ENCODE measurements at places on chromosomes 3 and 15.

DNA sequence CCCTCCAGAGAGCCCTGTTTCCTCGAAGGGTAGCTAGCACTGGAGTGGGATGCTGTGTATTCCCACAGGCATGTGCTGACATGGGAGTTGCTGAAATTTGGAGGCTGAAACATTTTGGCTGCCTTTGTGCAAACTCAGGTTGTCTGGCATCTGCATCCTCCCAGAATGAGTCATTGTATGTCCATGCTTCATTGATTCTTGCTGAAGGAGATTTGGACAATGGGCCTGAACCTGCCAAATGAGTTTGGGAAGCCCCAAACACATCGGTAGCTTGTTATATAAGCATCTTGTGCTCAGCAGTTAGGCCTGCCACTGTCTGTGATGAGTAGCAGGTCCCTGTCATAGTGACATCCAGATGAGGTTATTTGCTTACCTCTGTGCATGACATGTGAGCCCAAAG is 160.0 kb downstream of the IL5RA start:
- no peak for DNase-seq

DNA sequence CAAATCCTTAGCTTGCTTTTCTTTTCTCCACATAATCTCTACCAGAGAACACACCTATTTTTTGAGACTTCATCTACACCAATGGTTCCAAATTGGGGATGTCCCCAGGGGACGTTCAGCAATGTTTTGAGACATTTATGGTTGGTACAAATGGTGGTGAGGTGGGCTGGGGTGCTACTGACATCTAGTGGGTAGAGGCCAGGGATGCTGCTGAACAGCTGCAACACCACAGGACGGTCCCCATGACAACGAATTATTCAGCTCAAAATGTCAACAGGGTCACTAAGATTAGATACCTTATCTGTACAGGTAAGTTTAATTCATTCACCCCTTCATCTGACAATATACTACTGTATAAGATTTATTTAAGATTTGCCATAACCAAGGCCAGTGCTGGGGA is 14.4 kb downstream of the GK5 start:
- DNase-seq, result no peak

- DNase-seq, result no peak
Observed at GRCh38 chr15:71588746-71589145, 221.6 kb upstream of the NR2E3 start.

DNA sequence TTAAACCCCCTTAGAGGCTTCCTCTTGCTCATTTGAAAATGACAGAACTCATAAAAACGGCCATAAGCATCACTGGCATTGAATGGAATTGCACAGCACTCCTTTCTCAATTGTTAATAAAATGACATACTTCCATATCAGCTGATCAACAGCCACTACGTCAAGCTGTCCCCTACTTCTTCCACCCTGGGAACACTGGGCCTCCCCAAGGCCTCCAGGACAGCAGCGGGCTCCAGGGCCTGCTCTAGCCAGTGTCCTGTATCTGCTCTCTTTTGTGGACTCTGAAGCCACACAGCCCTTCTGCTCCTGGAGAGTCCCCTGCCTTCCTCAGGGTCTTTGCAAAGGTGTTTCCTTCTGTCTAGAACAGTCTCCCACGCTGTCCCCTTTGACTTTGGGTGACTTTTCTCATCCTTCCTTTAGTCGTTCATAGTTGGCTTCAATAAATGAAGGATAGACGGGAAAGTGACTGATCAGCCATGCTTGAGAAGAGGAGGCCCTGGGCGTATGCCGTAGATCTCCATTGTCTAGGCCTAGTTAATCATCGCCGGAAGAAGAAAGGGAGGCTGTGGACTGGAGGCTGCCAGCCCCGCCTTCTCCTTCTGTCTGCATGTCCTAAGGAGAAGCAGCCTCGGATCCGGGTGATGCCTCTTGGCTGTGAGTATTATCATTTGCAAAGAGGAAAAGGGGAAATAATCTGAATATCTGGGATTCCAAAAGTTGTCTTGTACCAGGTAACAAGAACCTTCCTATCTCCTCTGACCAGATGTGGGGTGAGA is 4.7 kb upstream of the THSD4 start:
- DNase-seq, result no peak

- DNase-seq, result no peak
Observed at GRCh38 chr15:78320183-78320582, 20.0 kb upstream of the CRABP1 start.

- DNase-seq, result no peak
Observed at GRCh38 chr3:64327100-64327804, 102.0 kb upstream of the PRICKLE2 start.

DNA sequence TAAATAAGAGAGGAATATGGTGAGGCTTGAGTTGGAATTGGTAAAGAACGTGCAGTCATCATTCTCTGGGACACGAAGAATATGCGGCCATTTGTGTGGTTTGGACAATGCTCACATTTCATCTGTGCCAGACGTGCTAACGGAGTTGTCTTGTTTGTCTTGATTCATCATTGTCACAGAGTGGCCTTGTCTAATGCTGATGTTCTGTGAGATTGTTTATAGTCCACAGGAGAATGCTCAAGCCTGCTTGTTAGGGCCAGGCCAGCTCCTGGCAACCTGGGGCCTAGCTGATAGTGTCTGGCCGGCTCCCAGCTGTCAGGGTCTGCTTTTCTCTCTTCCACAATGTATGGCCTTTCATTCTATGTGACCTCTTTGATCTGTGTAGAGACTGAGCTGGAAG is 384.7 kb downstream of the EDEM1 start:
- DNase-seq, result no peak

DNA sequence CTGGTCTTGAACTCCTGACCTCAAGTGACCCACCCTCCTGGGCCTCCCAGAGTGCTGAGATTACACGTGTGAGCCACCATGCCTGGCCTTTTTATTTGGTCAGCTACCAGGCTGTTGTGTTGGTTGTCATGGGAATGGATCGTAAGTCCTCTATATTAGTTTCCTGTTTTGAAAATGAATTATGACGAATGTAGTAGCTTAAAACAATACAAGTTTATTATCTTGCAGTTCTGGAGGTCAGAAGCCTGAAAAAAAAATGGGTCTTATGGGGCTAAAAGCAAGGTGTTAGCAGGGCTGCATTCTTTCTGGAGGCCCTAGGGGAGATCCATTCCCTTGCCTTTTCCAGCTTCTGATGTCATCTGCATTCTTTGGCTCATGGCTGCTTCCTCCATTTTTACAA is 25.1 kb upstream of the HERC1 start:
- no peak for DNase-seq

DNA sequence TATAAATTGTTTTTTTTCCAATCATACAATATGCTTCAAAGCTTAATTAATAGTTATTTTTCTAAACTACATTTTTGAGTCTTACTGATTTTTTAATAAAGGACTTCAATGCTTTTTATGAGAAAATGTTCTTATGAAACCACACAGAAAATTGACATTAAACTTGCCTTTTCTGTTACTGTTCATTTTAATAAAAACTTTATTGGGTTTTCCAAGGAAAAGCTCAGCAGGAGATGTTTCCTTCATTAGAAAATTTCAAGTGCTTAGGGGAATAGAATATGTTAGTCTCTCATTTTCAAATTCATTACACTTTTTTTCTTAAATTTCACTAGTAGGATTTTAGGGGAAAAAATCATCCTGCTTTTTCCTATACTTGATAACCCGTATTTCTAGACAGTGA is 711.4 kb downstream of the DIPK2A start:
- DNase-seq, result no peak

GRCh38 chr3:29281344-29282241 is 722 bp downstream of the RBMS3 start:
- peak; percentile 9 for DNase-seq

DNA sequence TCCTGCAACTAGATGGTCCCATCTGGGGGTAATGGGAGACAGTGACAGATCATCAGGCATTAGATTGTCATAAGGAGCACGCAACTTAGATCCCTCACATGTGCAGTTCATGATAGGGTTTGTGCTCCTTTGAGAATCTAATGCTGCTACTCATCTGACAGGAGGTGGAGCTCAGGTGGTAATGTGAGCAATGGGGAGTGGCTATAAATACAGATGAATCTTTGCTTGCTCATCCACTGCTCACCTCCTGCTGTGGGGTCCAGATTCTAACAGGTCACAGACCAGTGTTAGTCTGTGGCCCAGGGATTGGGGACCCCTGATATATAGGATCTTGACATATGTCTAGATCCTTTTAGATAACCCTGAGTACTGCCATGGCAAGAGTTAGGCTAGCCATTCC is 52.7 kb downstream of the RASGRF1 start:
- DNase-seq, result no peak

- no peak for DNase-seq
Observed at GRCh38 chr15:39281094-39281493, 299.8 kb upstream of the THBS1 start.

DNA sequence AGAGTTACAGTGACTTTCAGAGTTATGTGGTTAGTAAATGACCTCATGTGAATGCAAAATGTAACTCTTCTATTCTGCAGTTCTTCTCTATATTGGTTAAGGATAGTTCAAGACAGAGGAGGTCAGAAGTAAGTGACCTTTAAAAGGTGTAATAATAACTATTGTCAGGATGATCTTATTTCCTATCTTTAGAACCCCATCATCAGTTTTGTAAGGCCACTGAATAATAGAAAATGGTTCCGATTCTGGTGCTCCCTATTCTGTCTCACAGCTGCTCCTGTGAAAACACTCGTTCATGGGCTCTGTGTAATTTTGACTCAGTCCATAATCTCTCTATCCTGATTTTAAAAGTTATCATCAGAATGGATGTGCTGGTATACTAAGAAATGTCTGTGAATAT is 463.3 kb downstream of the LPP start:
- no peak for DNase-seq

- no peak for DNase-seq
Observed at GRCh38 chr3:163891771-163892170, 1186.5 kb downstream of the SI start.

DNA sequence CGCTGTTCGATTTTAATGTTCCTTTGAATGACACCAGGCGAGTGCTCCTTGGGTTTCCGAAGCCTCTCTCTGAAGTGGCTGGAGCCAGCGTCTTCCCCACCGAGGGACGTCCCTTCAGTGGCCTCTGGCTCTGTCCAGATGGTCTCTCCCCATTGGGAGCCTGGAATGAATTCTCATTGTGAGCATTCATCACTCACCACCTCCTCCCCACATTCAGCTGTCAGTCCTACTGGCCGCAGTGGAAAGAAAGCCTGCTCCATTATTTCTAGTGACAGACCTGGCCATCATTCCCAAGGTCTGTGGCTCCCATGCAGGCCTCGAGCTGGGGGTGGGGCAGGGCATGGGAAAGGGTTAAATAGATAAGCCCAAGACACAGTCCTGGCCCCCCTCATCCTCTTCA is 35.2 kb downstream of the ZNF710 start:
- no peak for DNase-seq

DNA sequence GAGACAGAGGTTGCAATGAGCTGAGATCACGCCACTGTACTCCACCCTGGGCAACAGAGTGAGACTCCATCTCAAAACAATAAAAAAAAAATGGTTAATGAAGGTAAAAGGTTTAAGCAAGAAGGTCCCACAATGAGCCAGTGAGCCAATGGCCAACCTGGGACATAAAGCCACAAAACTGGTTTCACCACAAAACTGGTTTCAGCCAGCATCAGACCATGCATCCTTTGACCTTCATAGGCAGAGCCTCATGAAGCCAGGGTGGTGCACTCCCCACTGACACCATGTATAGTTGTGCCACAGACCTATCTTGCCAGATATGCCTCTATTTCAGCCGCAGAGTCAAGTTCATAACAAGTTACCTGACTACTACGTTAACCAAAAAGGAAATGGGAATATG is 41.9 kb downstream of the SCAP start:
- DNase-seq, result no peak

GRCh38 chr3:174482541-174482940 is 376.6 kb upstream of the NAALADL2 start:
- no peak for DNase-seq

DNA sequence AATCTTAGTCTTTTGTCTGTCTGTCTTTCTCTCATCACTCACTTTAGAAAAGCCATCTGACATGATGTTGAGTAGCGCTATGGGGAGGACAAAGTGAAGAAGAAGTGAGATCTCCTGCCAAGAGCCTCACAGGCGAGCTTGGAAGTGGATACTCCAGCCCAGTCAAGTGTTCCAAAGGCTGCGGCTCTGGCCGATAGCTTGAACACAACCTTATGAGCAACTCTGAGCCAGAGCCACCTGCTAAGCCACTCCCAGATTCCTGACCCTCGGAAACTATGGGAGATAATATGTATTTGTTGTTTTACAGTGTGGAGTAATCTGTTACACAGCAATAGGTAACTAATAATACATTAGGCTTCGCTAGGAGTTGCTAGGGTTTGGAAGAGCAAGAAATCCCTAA is 76.2 kb downstream of the MB21D2 start:
- no peak for DNase-seq

DNA sequence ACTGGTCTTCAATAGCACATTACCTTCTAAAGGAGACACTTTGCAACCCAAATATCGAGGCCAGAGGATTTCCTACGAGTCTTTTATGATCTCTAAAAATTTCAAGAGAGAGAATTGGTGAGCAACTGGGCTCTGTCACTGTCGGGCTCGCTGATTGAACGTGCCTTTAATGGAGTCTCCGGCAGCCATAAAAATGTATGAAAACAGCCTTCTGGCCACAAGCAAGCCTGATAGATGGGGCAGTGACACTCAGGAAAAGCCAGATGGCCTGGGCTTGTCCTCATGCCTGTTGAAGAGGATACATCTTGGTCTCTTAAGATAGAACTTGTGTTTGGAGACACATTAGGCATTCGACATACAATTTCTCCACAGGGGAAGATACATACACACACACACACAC is 419.5 kb upstream of the PROK2 start:
- DNase-seq, result no peak

Measured in putamen (tissue), 1 donor.